Activated CD4-positive, alpha-beta T cell treated with anti-CD3 and anti-CD28 coated beads, Interleukin-2, amount 50 U/mL, for 24 hours (primary cell): ENCODE measurements at places on chromosomes 2 and 18.

DNA sequence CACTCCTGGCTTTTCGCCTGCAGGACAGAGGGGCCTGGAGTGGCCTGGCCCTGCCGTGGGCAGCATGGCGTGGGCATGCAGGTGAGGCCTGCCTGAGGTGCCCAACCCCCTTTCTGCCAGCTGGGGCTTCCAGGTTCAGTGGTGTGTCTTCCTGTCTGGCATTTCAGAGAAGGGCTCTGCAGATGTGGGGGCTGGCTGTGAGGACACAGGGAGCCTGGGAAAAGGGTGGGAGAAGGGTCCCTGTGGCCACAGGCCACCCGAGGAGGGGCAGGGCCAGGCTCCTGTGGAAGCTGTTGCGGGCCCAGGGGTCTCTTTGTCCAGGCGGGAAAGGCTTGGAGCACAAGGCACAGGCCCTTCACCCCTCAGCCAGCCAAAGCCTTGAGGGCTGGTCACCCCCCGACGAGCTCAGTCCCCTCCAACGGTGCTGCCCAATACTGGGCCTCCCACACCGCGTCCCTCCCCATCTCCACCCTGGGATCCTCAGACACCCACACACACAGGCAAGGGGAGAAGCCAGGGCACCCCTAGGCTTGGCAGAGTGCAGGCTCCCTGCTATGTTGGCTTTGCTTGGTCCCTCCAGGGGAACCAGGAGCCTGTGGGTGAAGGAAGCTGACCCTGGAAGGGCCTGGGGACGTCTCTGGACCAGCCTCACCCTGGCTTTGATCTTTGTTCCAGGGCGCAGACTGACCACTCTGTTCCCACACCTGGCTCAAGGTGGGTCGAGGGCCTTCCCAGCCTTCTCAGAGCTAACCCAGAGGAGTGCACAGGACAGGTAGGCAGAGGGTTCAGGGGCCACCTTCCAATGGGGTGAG lies 3.7 kb upstream of the AQP12A start:
- DNase-seq: no peak

GRCh38 chr18:71784777-71785176 lies 759.4 kb downstream of the CBLN2 start:
- no peak for DNase-seq

GRCh38 chr2:193228276-193228675 lies 1033.5 kb upstream of the TMEFF2 start:
- DNase-seq: no peak

- no peak for DNase-seq
These were observed 50.7 kb upstream of the ARL5A start for GRCh38 chr2:151878655-151879563.

GRCh38 chr18:74012954-74013630 lies 134.5 kb downstream of the FBXO15 start:
- no peak for DNase-seq

DNA sequence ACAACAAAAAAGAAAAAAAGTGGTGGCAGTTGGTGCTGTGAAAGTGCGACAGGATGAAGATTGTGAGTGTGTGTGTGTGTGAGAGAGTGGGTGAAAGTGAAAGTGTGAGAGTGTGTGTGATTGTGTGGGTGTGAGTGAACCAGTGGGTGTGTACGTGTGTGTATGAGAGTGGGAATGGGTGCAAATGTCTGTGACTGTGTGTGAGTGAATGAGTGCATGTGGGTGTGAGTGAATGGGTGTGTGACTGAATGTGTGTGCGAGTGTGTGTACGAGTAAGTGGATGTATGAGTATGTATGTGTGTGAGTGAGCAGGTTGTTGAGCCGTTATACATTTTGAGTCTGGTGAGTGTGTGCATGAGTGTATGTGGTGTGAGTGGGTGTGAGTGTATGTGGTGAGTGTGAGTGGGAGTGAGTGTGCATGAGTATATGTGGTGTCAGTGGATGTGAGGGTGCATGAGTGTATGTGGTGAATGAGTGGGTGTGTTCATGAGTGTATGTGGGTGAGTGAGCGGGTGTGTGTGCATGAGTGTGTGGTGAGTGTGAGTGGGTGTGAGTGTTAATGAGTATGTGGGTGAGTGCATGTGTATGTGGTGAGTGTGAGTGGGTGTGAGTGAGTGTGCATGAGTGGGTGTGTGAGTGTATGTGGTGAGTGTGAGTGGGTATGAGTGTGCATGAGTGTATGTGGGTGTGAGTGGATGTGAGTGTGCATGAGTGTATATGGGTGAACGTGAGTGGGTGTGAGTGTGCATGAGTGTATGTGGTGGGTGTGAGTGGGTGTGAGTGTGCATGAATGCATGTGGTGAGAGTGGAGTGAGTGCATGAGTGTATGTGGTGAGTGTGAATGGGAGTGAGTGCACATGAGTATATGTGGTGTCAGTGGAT lies 69.3 kb upstream of the HPCAL1 start:
- DNase-seq: no peak

DNA sequence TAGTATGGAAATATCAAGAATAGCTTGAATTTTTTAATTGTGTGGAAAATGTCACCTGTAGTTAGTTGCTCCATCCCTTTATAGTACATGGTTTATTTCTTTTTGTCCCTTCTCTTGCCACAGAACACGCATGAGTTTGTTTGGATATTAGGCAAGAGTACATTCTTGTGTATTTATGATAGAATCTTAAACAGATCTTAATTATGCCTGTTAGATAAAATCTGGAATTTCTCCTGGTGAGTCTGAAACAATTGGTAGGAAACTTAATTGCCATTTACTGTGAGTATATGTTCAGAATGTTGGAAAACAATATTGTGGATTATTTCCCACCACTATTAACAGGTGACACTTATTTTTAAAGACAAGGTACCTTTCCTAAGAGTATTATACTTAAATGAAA lies 30.2 kb upstream of the CABYR start:
- DNase-seq: no peak

DNA sequence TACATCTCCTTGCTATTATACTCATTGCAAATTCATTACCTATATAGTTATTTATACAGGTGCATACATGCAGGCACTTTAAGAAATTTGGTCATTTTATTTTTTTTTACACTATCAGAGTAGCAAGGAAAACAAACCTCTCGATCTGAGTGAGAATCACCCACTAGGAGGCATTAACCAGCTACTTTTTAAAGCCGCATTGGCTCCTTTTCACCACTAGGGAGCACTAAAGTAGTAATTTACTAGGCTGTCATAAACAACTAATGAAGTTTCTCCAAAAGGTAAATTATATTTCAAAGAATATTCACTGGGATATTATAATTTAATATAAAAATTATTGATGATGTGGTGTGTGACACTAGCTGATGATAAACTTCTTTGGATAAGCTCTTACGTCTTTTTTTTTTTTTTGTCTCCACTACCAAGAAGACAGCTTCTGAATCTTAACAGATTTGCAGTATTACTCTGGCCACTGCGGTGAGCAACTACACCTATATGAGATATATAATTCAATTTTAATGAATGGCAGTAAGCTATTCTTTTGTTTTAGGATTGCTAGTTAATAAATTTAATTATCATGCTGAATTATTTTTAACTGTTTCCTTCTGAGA lies 101.9 kb downstream of the NOL4 start:
- DNase-seq: no peak

- no peak for DNase-seq
These were observed 1541.9 kb upstream of the PIK3C3 start for GRCh38 chr18:40413160-40413559.

GRCh38 chr18:78984941-78985784 lies 5.5 kb downstream of the SALL3 start:
- no peak for DNase-seq

GRCh38 chr2:31263636-31264190 lies 29.8 kb downstream of the EHD3 start:
- DNase-seq: no peak

DNA sequence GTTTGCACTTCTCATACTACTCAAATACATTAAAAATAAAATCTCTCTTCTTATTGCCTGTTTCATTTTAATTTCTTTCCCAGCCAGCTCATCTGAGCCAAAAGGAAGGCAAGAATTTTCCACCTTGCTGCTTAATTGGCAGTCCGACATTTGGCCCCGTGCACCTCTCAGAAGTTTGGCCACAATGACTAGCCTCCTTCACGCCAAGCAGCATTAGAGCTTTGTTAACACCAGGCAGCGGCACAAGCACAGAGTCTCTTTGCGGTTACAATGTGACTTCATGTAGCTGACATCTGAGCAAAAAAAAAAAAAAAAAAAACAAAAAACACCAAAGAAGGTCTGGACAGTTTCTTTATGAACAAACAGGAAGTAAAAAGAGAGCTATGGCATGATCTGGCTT lies 248.9 kb downstream of the OSR1 start:
- no peak for DNase-seq

DNA sequence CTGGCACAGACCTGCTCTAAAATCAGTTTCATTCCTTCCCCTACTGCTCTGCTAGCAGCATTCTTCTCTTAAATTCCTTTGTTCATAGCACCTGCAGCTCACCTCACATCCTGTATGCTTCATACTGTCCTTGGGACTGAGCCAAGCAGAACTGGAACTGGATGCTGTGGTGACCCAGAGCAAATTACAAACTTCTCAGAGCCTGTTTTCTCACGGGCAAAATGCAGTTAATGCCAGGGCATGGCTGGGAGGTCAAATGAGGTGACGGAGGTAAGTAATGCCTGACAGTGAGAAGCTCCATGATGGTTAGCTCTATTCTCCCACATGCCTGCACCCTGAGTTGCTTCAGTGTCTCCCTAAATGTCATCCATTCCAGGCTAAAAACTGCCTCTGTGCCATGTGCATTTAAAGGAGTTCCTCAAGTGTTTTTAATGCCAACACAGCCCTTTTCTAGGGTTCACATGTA lies 29.7 kb downstream of the C2orf42 start:
- no peak for DNase-seq

- no peak for DNase-seq
These were observed 64.9 kb upstream of the PSMD14 start for GRCh38 chr2:161243312-161243711.

- no peak for DNase-seq
These were observed 539.4 kb upstream of the TNP1 start for GRCh38 chr2:217399291-217399690.

DNA sequence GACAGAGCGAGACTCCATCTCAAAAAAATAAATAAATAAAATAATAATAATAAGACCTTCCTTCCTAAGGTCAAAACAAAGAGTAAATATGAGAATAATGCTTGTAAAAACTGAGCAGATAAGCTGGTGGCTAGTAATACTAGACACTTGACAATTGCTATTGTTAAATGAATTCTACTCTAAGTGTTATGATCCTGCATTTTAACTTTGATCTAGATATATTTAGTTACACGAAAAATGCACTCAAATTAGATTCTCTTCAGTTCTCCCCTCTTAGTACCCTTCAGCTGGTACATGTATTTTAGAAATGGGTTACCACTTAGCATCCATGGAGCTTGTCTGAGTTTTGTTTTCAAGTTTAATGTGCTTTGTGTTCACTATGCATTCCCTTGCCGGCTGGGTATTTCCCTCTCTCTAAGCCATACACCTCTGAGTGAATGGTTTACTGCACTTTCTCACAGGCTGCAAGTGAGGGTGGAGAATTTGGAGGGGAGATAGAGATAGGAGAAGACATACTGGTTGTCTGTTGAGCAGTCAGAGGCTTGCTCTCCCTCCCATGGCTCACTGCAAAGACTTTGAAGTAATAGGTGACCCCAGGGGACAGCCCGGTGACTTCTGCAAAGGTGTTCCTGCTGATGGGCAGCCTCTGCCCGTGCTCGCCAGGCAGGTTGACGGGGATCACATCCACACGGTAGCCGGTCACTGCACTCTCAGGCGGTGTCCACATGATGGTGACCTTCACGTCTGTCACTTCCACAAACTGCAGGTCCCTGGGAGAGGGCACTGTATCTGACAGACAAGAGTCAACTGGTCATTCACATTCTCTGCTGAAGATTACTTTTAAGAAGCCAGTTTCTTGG lies 29.9 kb downstream of the FN1 start:
- DNase-seq: no peak

DNA sequence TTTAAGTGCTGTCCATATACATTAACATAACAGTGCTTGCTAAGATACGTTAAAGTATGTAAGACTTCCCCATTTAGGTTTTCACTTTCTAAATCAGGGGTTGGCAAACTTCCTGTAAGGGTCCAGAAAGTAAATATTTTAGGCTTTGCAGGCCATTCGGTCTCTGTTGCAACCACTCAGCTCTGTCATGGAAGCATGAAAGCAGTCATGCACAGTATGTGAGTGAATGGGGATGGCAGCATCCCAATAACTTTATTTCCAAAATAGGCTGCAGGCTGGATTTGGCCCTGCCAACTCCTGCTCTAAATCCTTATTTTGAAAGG lies 128.7 kb downstream of the PLA2R1 start:
- no peak for DNase-seq

- DNase-seq: peak; percentile 46
These were observed 225.4 kb upstream of the ID2 start for GRCh38 chr2:8456151-8457091.

DNA sequence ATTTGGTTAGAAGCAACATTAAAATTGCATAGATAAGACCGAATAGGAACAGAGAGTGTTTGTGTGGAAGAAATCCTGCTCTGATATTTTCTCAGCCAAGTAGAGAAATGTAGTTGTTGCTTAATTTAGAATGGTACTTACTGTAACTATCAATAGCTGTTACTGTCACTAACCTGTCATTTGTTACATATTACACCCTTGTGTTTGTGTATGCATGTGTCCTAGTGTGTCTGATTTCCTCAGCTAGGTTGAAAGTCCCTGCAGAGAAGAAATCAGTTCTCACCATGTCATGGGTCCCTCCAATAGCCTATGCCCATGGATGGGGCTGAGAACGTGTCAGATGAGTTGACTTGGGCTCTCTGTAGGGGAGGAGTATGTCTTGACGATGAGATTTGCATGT lies 94.4 kb downstream of the SPTBN1 start:
- DNase-seq: no peak

- DNase-seq: no peak
These were observed 269.5 kb upstream of the ZSWIM2 start for GRCh38 chr2:187118331-187119099.

- no peak for DNase-seq
These were observed 77.2 kb downstream of the C1D start for GRCh38 chr2:67985586-67985985.

- DNase-seq: no peak
These were observed 156.4 kb upstream of the ITGA4 start for GRCh38 chr2:181300600-181301291.

GRCh38 chr18:51074605-51075004 lies 44.6 kb downstream of the SMAD4 start:
- DNase-seq: no peak

DNA sequence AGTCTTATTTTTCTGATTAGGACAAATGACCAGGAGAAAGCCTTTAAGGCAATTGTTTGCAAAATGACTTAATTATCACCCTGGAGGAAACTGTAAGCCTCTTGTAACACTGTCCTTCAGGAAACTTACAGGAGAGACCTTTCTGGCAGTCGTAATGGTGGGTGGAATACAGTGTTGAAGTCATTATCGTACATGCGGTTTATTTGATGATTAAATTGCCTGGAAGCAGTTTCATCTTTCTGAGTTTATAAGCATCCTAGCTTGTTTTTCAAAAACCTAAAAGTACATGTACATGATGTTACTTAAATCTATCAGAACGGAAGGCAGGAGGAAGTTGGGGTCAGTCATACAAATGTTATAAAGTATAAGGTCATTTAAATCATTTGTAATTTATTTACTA lies 86.2 kb upstream of the RAB27B start:
- DNase-seq: no peak
